ENCODE measurements at places on chromosomes 4 and X.
A peak's percentile ranks its signal among the peaks of the same experiment; 100 is the strongest.

DNA sequence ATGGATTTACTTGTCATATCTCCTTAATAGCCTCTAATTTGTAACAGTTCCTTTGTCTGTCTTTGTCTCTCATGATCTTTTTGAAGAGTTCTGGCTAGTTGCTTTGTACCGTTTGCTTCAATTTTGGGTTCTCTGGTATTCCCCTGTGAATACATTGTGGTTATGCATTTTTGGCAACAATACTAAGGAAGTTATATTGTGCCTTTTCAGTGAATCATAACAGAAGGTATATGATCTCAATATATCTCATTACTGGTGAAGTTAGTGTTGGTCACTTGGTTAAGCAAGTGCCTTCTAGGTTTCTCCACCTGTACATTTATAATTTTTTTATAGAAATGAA, 48.6 kb downstream of the DCLK2 start:
- no peak for DNase-seq

GRCh38 chr4:105059337-105059736, 87.3 kb upstream of the TET2 start:
- no peak for DNase-seq

GRCh38 chr4:170687751-170688150, 598.0 kb upstream of the AADAT start:
- no peak for DNase-seq

GRCh38 chr4:107552306-107552705, 167.7 kb downstream of the PAPSS1 start:
- DNase-seq: no peak

DNA sequence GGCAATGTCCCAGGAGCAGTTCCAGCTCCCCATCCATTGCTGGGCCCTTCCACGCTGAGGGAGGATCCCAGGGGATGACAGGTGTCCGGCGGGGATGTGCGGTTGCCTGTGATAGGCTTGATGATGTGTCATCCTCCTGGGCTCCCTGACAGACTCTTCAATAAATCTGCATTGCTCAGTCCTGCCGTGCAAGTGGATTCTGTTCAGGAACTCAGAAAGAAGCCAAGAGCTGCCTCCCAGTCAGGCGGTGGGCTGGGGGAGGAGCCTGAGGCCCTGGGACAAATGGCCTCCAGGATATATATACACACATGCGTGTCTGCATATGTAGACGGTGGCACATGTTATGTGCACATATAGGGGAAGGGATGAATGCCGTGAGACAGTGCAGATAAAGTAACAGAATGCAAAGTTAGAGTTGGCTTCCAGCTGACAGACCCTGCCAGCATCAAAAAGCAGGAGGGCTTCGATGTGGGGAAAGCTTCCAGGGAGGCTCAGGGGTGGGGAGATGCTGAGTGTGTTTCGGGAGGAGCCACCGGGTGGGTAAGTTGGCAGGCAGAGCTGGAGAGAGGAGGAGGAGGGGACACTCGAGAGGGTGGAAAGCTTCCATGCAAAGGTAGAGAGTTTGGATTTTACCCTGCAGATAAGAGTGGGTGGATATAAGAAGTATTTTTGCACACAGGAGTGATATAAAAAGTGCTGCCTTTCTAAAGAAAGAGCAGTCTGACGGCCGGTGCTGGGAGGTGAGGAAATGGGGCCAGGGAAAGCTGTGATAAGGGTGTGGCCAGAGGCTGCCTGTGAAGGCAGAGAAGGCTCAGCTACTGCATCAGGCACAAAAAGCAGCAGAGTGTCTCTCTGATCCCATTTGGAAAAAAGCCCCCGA, 28.5 kb upstream of the CRMP1 start:
- DNase-seq: no peak

- no peak for DNase-seq
Measured at GRCh38 chr4:52157641-52158316, 106.7 kb downstream of the SPATA18 start.

DNA sequence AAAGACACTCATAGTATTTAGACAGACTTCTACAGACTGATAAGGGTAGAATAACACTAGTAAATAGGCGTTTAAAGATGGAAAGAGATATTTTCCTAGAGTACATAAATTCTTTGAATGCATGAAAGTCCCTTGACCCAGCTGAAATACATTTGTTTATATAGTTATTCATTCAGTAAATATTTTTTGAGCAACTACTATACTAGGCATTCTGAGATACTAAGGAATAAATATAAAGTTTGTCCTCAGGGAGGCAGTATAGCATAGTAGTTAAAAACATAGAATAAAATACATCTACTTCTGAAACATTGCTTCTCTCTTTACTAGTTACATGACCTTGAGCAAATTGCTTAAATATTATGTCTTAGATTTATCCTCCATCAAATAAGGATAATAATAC, 27.4 kb downstream of the HMGN5 start:
- DNase-seq: no peak

DNA sequence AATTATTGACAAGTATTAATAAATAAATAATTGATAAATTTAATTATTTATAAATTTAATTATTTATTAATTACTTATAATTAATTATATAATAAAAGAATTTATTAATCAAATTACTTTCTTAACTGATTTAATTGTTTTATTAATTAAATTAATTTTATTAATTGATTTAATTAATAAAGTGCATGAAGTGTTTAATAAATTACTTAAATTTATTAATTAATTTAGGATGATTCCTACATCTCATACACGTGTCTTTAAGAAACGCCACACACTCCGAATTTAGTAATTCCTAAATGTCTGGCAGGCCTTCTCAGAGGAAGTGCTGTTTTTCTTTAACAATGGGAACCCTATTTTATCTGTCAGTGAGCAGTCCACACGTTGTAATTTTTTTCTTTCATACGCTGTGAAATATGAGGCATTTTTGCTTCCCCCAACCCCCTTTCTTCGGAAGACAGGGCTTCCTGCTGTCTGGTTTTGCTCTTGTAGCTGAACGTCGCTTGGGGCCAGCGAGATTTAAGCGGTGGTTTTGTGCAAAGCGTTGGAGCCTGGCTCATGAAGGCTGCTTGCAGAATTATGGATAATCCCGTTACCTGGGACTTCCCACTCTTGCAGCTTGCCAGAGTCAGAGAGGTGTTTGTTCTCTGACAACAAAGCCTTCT, 46.8 kb downstream of the CRLF2 start:
- peak; percentile 78 for DNase-seq

DNA sequence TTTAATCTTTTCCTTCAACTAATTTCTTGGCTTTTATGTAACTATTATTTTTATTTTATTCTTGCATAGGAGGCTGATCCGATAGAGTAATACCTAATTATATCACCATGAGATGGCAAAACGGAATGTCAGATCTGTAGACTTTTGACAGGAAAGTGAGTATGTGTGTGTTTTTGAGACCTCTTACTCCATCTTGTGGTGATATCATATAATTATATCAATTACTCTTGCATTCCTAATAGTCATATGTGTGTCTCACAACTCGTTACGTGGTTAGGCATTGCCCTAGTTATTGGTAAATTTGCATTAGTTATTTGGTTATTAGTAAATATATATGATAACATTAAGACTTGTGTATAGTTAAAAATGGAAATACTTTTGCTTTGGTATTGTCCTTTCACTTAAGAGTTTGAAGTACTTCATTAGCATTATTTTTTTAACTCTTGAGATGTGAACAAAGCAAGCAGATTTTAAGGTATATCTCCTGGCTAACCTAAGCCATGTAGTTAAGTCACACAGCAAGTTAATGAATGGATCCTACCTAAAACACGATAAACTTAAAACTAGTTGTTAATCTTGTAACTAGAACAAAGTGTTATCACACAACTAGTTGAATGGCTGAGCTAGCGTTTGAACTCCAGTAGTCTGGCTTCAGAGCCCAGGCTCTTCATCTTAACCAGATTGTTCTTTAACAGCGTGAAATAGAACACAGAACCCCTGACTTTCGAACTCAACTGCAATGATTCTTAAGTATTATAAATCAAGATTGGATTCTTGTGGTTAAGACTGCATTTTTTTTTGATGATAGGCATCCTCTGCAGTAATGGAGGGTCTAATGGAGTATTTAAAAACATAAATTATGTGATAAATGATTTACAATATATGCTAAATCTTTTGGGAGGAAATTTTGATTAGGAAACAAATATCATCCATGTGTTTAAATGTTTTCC, 67.1 kb downstream of the PGRMC2 start:
- DNase-seq: no peak

DNA sequence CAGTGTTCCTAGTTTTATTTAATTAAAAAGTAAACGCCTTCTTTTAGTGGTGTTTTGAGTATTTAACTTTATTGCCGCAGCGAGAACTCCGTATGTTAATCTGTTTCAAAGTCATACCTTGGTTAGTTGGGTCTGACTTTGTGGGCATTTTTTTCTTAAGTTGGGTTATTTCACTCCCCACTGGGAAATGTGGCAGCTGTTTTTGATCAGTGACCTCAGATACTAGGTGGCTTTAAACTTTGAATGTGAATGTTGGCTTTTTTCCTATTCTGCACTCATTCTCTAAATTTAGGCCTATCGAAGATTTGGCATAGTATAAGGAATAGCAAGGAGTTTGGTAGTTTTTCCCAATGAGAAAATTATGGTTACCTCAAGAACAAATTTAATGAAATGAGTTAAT, 85.9 kb downstream of the FIP1L1 start:
- DNase-seq: no peak

GRCh38 chr4:18675586-18676525, 654.3 kb upstream of the LCORL start:
- no peak for DNase-seq

DNA sequence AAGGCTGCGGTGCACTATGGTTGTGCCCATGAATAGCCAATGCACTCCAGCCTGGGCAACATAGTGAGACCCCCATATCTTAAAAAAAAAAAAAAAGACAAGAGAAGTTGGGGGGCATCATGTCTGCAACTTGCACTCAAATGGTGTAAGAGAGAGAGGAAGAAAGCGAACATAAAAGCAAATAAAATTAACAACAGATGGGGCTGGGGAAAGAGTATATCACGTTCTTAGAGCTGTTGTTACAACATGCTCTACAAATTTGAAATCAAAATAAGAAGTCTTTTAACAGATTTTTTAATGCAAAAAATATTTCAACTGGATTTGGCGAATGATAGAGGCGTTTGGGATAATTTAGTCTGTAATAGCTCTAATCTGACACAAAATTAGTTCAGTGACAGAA, 144.9 kb downstream of the FNIP2 start:
- DNase-seq: no peak

DNA sequence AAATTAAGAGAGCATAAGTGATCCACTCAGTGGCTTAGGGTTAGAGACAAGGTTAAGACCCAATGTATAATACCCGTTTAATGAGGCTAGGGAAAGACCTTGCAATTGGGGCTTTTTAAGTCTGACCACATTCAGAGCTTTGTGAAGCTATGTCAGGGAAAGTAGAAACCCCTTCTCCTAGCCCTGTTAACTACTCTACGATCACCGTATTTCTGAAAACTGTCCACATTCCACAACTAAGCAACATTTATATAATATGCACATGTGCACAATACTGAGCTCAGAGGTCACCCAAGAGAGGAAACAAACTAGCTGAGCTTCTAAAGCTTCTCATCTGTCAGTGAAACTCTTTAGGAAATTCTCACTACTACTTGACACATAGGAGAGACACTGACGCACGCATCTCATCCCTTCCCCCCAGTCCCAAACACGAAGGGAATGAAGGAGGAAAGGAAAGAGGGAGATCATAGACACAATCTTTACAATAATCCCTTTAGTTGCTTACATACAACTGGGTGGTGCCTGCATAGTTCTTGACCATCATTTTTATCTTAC, 56.2 kb downstream of the METTL14 start:
- DNase-seq: no peak

GRCh38 chrX:39156051-39156450, 354.8 kb downstream of the MID1IP1 start:
- DNase-seq: no peak

DNA sequence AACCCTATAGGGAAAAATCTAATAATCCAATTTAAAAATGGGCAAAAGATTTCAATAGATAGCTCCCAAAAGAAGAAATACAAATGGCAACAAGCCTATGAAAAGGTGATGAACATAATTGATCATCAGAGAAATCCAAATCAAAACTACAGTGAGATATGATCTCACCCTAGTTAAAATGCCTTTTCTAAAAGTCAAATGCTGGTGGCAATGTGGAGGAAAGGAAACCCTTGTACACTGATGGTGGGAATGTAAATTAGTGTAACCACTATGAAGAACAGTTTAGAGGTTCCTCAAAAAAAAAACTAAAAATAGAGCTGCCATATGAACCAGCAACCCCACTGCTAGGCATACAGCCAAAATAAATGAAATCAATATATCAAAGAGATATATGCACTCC, 44.5 kb downstream of the STPG2 start:
- no peak for DNase-seq

DNA sequence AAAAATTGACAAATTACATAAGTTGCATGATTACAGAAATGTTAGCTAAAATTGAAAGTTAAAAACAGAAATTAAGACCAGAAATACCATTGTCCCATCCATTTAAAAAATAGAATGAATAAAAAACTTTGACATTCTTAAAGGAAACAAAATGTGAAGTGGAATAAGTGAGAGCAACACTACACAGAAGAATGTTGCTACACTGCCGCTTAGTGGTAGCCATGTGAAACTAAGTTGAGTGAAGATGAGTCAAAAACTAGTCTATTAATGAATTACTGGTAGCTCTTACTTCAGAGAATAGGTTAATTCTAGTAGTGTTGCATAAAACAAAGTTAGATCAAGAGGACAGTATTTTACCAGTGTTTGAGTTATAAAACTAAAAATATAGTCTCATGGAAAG, 571.0 kb upstream of the KLHL4 start:
- DNase-seq: no peak

DNA sequence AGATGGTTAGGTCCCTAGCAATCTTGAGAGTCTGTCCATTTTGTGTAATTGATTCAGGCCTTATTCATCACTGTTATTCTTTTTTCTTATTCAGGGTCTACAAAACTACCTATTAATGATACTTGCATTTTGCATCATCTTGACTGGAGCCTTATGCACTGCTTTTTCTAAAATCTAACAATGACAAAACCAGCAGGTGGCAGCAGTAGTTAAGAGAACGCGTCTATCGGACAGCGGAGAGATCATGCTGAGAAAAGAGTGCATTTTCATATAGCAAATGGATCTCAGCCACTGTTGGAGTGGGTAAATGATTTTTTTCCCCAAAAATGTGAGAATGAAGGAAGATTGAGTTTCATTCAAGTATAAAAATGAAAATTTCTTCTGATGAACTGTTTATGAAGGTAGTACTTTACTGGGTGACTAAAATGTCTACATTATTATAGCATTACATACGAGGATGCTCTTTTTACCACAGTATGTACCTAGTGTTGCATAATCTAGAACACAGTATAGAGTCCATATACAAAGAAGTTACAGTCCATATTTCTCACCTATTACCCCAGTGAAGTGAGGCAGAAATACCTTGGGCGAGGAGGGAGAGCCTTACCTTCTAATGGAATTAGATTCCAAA, 43.2 kb downstream of the TMEM144 start:
- no peak for DNase-seq

DNA sequence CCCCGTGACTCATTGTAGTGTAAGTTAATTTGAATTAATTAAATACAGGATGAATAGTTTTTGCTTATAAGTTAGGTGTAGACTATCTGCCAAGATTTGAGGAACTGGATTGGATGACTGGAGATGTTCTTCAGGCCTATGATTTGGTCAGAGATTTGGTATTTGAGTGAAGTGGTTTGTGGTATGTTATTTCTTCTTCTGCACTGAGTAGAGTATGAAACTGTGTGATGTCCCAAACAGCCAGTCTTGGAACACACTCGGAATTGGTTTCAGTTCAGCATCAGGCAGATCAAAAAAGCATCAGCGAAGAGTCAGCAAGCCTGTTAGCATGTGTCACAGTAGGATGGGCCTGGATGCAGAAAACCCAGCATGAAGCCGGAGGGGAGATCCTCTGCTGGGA, 294.1 kb downstream of the ARHGAP10 start:
- no peak for DNase-seq
